ENCODE measurements at places on chromosomes 2 and 18. TPM values are rescaled to one million over a fixed set of nuclear protein-coding genes. Genes with fewer than 3 reads are reported as not detected.

GRCh38 chr2:226578879-226579278, 220.7 kb downstream of the IRS1 start:
- DNase-seq: no peak

GRCh38 chr2:174590928-174591648, 6.5 kb downstream of the WIPF1 start:
- no peak for DNase-seq

The DTNA gene
- 30.5 TPM for total RNA-seq

DNA sequence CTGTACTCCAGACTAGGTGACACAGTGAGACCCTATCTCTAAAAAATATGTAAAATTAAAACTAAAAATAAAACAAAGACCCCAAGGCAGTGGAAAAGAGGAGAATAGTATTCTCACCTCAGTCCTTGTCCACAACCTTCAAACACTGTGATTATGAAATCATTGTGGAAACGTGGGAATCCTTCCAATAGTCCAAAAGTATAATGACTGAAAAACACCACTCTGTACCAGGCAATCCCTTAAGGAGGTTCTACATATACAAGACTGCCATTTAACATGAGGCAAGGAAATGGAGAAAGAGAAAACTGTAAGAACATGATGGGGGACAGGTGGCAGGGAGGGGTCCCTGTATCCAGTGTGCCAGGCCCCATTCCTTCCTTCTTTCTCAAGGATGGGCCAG, 66.1 kb downstream of the ACVR1 start:
- no peak for DNase-seq

DNA sequence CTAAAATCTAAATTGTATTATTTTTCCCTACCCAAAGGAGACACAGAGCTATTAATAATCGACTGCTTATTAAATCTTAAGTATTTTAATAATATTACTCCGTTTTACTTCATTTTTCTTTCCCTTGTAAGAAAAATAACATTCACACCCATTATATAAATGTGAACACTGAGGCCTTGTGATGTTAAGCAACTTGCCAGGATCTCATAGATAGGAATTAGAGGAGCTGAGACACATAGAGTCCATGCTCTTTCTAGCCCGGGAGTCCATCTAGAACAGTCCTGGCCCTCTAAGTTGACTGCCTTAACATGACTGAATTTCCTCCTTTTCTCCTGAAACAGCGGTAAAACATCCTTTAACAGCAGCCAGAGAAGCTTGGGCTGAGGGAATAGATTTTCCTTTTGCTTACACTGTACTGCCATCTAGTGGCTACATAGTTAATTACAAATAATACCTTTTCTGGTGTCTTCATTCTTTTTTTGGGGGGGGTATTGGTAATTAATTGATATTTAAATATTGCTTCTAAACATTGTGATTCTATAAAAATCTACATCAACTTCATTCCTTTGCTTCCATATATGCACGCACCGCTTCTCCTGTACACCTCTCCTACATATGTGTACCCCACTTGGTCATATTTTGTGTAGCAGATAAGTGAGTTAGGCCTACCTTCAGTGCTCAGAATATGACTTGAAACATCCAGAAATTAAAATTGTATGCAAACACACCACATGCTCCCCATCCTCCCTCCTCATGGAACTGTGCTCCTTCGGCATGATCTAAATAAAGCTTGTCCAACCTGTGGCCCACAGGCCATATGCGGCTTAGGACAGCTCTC, 125.8 kb upstream of the HNMT start:
- no peak for DNase-seq

GRCh38 chr18:48962994-48963561, 12.3 kb upstream of the SMAD7 start:
- DNase-seq: no peak
